DND-41 (cell line): ENCODE measurements at places on chromosomes 12 and 14.

- H3K4me3 ChIP-seq, result no peak overlapping the region
- DNase-seq, result no peak
- H3K27me3 ChIP-seq, result peaks cover 17% of the 10 kb centered on the region
- no peaks in the 10 kb centered on the region for H3K36me3 ChIP-seq
Measured at GRCh38 chr12:109309381-109310246, 530 bp upstream of the FOXN4 start.

DNA sequence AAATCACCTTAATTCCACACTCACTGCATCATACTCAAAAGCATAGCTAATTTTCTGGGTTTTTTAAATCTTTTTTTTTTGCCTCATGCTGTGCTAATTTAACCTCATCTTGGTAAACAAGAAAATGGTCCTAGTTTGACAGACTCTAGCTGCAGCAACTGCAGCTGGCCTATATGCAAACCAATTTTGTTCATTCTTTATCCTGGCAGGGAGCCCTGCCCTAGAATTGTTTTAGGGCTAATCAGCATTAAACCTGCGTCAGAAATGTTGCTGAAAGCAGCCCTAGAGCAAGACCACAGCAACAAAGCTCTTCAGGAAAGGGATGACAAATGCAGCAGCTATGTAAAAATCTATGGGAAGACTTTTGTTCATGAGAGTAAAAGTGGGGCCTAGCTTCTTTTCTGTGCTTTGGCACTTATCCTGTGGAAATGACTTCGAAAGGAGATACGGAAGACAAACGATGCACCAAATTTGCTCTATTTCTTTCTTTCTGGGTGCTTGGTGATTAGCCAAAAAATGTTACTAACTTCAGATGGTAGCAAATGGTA, 72.2 kb downstream of the DENND5B start:
- no peaks in the 10 kb centered on the region for H3K36me3 ChIP-seq
- peaks cover 25% of the 10 kb centered on the region for H3K27me3 ChIP-seq
- DNase-seq, result no peak
- no peak overlapping the region for H3K27ac ChIP-seq

DNA sequence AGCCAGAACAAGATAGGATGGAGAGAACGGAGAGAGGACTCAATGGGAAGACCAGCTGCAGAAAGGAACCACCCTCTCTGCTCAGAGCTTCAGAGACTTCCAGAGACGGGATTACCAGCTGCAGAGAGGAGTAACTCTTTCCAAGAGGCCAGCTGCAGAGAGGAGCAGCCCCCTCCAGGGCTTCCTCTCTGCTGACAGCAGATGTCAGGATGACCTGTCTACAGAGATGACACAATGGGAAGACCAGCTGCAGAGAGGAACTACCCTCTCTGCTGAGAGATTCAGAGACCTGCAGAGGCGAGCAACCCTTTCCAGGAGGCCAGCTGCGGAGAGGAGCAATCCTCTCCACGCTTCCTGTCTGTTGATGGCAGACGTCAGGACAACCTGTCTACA, 61.8 kb downstream of the KLRG1 start:
- H3K4me3 ChIP-seq, result no peak overlapping the region
- no peak overlapping the region for H3K27ac ChIP-seq
- DNase-seq, result no peak
- peaks cover 5% of the 10 kb centered on the region for H3K27me3 ChIP-seq
- H3K36me3 ChIP-seq, result no peaks in the 10 kb centered on the region

GRCh38 chr12:69534389-69534822, 50.9 kb upstream of the CCT2 start:
- no peaks in the 10 kb centered on the region for H3K4me1 ChIP-seq
- H3K27me3 ChIP-seq, result no peaks in the 10 kb centered on the region
- H3K4me3 ChIP-seq, result no peak overlapping the region
- H3K36me3 ChIP-seq, result no peaks in the 10 kb centered on the region
- no peak overlapping the region for H3K27ac ChIP-seq

DNA sequence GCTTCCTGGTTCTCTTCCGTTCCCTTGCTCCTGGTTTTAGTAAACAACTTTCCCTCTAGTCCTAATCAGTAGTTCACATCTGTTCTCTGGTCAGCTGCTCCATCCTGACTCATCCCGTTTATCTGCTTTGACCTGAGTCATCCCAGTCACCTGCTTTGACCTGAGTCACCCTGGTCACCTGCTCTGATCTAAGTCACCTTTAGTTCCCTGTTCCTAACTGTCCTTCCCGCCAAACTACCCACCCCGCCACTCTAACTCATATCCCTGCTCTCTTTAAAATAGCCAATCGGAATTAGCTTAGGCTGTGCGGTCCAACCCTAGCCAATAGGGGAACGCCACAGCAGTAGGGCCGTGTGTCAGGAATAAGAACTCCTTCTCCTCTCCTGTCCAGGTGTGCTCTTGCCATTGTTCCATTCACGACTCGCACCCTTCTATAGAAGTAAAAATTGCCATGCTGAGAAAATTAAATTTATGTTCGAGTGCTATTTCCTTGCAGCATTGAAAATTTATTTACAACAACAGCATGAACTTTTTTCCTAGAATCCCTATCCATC, 3.1 kb upstream of the ANKRD33 start:
- H3K36me3 ChIP-seq, result no peaks in the 10 kb centered on the region
- no peak overlapping the region for H3K27ac ChIP-seq
- H3K4me1 ChIP-seq, result peaks cover 11% of the 10 kb centered on the region
- no peaks in the 10 kb centered on the region for H3K27me3 ChIP-seq

- no peaks in the 10 kb centered on the region for H3K4me1 ChIP-seq
- no peak overlapping the region for H3K4me3 ChIP-seq
- H3K36me3 ChIP-seq, result no peaks in the 10 kb centered on the region
- no peaks in the 10 kb centered on the region for H3K27me3 ChIP-seq
- H3K27ac ChIP-seq, result no peak overlapping the region
Measured at GRCh38 chr12:128078301-128078971, 188.5 kb upstream of the TMEM132C start.

GRCh38 chr14:44910821-44911220, 50.9 kb downstream of the KLHL28 start:
- no peaks in the 10 kb centered on the region for H3K27me3 ChIP-seq
- no peak overlapping the region for H3K4me3 ChIP-seq
- H3K4me1 ChIP-seq, result no peaks in the 10 kb centered on the region
- H3K27ac ChIP-seq, result no peak overlapping the region

DNA sequence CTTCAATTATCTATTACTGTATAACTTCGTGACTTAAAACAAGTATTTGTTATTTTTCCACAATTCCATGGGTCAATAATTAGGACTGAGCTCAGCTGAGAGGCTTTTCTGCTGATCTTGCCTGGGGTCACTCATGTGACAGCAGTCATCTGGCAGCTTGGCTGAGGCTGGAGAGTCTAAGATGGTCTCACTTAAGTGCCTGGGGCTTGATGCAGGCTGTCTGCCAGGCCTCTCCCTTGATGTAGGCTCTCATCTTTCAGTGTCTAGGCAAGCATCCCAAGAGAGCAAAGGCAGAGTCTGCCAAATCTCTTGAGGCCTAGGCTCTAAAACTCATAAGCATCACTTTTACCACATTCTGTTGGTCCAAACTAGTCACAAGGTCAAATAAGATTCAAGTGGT, 93.2 kb downstream of the NKX2-1 start:
- no peak overlapping the region for H3K4me3 ChIP-seq
- peaks cover 8% of the 10 kb centered on the region for H3K27me3 ChIP-seq
- no peaks in the 10 kb centered on the region for H3K4me1 ChIP-seq
- DNase-seq, result no peak
- no peaks in the 10 kb centered on the region for H3K36me3 ChIP-seq
- H3K27ac ChIP-seq, result no peak overlapping the region

DNA sequence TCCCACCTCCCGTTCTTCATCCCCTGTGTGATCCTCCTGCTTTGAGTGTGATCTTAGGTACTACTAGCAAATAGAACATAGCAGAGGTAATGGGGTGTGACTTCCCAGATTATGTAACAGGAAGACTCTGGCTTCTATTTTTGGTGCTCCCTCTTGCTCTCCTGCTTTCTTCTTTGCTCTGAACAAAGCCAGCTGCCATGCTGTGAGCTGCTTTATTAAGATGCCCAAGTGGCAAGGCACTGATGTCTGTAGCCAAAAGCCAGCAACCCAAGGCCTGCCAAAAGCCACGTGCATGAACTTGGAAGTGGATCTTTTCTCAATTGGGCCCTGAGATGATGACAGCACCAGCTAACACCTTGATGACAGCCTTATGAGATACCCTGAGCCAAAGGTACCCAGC, 5.8 kb upstream of the MFAP5 start:
- no peaks in the 10 kb centered on the region for H3K36me3 ChIP-seq
- no peaks in the 10 kb centered on the region for H3K4me1 ChIP-seq

GRCh38 chr14:76781648-76782051, 20.4 kb downstream of the VASH1 start:
- H3K36me3 ChIP-seq, result peaks cover 51% of the 10 kb centered on the region
- H3K27me3 ChIP-seq, result no peaks in the 10 kb centered on the region
- no peak overlapping the region for H3K27ac ChIP-seq

DNA sequence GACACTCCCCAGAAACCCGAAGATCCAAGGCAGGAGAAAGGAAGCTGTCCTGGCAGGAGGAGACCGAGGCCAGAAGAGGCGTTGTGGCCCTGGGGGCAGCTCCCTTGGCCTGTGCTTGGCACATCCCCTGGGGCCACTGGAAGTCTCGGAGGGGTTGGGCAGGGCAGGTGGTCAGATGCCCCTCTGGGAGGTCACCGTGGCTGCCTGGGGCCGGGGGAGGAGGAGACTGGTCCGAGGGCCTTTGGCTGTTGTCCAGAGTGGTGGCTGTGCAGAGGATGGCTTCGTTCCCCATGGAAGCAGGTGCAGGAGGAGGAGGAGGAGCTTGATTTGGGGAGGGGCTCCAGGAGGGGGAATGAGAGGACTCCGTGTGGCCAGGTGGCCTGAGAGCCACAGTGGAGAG, 3.3 kb upstream of the NUDT14 start:
- H3K36me3 ChIP-seq, result no peaks in the 10 kb centered on the region
- H3K27ac ChIP-seq, result no peak overlapping the region
- H3K4me1 ChIP-seq, result 0 out of 2 replicates have a peak, but pooled peaks cover 4% of the 10 kb centered on the region
- H3K4me3 ChIP-seq, result no peak overlapping the region
- no peak for DNase-seq
- H3K27me3 ChIP-seq, result peaks cover 4% of the 10 kb centered on the region

DNA sequence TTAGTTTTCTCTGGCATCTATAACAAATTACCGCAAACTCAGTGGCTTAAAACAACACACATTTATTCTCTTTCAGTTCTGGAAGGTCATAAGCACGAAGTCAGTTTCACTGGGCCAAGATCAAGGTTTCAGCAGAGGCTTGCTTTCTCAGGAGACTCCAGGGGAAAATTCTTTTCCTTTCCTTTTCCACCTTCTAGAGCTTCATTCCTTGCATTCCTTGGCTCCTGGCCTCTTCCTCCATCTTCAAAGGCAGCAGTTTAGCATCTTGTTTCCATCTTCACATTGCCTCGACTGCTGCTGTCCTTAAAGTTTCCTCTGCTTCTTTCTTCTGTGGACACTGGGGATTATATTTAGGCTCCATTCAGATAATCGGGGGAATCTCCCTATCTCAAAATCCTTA, 106.1 kb downstream of the PDE3A start:
- no peak for DNase-seq
- H3K27ac ChIP-seq, result no peak overlapping the region
- no peak overlapping the region for H3K4me3 ChIP-seq
- H3K27me3 ChIP-seq, result peaks cover 3% of the 10 kb centered on the region
